ENCODE measurements at places on chromosomes 5 and 9.

DNA sequence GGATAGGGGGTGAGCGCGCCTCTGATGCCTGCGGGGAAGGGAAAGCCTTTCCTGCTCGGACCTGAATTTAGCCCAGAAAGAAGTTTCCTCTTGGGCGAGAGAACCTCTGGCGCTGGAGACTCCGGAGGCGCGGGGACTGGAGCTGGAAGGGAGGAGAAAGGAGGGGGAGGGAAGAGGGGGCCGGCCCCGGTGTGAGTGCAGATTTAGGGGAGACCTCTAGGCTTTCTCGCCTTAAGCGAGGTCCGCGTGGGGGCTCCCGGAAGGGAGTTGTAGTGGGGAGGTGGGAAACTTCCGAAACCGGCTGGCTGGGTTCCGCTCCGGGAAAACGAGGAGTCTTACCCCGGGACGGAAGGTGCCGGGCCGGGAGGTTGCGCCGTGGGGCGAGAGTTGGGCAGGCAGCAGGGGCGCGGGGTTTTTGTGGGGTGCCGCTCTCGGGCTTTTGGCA lies 1.3 kb downstream of the PCSK5 start:
- DNase-seq, result no peak

DNA sequence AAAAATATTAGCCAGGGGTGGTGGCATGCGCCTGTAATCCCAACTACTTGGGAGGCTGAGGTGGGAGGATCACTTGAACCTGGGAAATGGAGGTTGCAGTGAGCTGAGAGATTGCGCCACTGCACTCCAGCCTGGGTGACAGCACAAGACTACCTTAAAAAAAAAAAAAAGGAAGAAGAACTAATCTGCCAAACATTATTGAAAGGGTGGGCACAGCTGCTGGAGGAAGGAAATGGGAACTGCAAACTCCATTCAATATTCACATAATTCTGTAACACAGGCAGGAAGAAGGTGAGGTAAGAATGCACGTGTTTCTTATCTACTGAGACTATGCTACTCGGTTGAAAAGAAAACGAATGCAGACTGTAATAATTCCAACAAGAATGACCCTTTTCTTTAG lies 121.1 kb upstream of the GNA14 start:
- no peak for DNase-seq

DNA sequence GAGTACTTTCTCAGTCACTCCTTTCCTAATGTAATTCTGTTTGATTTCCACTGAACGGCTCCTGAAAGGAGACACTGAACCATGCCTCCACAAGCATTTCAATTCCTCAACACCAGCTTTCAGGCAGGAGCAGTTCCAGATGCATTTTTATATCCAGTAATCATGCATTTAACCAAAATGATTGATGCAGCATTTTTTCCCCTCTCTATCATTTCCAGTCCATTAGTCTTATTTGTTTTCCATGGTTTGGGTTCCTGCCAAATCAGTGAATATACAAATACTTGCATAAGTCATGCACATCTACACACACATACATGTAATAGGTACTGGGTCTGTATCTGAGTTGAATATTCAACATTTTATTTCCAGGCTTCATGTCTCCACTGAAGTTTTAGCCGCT lies 122.7 kb downstream of the GRIA1 start:
- DNase-seq, result no peak

DNA sequence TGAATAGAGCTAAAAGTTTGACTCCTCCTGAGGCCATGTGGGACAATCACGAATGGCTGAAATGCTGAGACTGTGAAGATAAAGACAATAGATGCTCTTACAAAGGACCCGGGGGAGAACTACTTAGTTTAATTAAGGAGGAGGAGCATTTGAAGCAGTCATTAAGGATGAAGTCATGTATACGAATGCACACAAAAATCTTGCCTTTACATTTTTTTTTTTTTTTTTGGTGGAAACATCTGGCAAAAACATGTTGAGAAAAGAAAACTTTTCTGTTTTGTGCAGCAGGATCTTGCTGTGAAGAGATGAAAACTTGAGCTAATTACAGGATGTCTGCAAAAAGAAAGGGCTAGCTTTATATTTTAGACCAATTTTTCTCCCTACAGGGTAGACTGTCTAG lies 42.3 kb upstream of the NR3C1 start:
- DNase-seq, result no peak

DNA sequence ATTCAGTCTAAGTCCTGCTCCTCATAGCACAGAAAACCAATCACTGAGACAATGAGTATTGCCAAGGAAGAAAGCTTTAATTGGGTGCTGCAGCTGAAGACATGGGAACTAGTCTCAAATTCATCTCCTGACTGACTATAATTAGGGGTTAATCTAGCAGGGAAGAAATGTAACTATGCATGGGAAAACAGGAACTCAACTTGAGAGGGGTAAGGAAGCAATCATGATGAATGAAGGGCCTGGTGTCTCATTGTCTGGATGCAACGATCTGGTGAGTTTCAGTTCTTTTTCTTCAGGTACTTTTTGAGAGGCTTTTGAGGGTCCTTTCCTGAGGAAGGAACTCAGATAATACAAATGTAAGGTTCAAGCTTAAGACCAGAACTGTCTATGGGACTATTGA lies 24.0 kb upstream of the OCLN start:
- DNase-seq, result no peak

DNA sequence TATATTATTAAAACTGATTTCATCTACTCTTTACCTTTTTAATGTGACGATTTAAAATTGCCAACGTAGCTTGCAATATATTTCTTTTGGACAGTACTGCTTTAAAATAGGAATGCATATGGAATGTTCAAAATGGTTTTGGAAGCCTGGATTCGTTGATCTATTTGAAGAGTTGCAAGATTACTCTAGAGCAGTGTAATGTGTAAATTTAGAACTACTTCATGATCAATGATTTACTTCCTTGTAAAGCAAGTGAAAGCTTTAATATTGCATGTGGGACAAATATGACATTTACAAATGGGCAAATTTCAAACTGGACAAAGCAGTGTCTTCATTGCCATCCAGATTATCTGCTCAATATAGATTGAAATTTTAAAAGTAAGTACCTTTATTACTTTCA lies 38.3 kb downstream of the PARP8 start:
- no peak for DNase-seq

GRCh38 chr5:137245438-137245837 lies 253.7 kb downstream of the SPOCK1 start:
- DNase-seq, result no peak

GRCh38 chr9:110330484-110331105 lies 7.1 kb downstream of the TXNDC8 start:
- no peak for DNase-seq

GRCh38 chr9:84121991-84122523 lies 141.5 kb downstream of the RMI1 start:
- no peak for DNase-seq

- no peak for DNase-seq
These were observed 136.3 kb downstream of the HTR1A start for GRCh38 chr5:63825984-63826383.

GRCh38 chr9:125844611-125845010 lies 97.4 kb downstream of the PBX3 start:
- DNase-seq, result no peak

DNA sequence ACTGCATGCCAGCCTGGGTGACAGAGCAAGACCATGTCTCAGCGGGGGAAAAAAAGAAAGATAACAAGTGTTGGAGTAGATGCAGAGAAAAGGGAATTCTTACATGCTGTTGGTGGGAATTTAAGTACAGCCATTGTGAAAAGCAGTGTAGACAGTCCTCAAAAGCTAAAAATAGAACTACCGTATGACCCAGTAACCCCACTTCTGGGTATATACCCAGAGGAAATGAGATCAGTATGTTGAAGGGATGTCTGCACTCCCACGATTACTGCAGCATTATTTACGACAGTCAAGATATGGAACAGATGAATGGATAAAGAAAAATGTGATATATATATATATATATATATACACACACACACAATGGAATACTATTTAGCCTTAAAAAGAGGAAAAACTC lies 225.3 kb upstream of the SLC24A2 start:
- DNase-seq, result no peak

GRCh38 chr5:145220481-145220880 lies 614.7 kb downstream of the PRELID2 start:
- no peak for DNase-seq

DNA sequence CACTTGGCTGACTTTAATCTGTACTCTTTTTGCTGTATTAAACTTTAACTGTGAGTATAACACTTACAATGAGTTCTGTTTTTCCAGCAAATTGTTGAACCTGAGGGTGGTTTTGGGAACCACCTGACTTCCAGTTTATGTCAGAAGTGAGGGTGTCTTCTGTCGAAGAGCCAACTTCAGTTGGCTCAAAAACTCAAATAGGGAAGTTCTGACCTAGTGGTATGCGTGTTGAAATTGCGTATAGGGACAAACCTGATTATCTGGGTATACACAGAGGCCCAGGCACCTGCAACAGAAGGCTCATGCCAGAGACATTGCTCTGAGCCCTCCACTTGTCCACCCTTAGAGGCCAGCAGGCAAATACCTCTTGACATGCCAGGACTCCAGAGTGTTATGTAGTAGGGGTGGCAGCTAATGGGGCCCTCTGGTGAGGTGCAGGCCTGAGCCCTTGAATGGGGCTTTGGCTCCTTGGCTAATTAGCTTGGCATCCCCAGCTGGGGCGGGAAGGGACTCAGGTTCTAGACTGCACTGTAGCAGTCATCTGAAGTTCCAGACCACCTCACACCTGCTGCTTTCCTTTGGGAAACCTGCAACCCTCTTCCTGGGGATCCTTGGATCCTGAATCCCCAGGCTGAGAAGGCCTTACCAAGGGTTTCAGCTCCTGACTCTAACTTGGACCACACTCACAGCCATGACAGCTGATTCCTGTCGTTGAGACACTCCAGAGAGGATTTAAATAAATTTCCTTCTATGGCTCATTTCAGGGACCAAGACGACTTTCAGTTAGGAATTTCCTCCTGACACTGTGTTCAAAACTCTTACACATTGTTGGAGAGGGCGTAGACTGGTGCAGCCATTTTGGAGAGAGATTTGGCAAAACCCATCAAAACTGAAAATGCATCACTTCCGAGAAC lies 189.6 kb downstream of the HSPA4 start:
- no peak for DNase-seq

GRCh38 chr5:107542428-107542827 lies 128.3 kb downstream of the EFNA5 start:
- no peak for DNase-seq

DNA sequence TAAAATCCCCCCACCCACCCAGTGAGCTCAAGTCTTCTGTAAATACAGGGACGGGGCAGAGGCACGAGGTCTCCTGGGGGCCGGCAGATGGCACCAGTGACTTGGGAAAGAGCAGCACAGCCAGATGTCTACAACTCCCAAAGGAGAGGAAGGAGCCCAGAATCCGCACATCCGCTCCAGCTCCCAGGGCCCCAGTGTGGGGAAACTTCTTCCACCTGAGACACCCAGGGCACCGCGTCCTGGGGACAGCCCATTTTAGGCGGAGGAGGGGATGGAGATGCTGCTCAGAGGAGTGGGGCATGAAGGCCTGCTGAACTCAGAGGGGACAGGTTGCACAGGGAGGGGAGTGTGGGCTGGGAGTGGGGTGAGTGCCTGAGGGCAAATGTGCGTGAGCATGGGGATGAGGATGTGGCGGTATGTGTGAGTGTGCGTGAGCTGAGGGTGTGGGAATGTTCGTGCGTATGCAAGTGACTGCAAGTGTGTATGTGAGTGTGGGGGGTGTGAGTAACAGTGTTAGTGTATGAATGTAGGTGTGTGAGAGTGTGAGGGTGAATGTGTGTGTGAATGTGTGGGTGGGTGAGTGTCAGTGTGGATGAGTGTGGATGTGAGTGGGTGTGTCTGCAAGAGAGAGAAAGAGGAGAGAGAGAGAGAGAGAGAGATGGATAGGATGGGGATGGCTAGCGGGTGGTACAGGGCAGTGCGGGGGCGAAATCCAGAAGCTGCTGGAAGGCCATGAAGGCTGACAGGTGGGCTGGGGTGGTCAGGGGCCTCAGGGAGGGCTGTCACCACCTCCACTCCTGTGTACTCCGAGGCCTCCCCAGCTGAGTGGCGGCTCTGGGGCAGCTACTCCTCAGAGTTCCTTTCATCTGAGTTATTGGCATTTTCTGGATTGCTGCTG lies 63.5 kb downstream of the DUSP1 start:
- no peak for DNase-seq

DNA sequence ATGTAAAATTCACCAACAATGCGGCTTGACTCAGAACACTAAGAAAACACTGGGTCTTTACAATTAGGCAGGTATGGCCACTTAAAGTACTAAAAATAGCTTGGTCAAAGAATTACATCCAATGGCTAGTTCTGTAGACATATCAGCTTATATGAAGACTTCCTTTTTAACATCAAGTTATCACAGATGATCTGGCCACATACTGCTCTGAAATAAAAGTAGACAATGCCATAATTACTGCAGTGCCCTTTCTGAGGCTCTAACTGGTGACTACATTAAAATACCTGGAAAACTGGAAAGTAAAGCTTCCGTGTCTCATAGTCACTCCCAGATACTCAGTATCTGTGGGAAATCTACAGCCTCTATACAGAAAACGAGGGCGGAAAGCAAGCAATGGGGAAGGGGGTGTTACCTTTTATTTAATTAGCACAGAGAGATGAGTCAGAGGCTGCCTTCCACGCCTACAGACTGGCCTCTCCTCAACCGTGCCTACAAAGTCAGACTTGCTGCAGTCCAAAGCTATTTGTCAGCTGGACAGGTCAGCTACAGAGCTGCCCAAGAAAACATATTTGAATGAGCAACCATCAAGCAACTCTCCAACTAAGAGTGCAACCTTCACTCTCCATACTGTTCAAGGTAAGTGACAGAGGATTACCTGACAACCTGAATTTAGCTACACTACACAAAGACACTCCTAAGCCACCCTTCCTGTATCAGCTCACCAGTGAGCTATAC lies 8.7 kb downstream of the SERINC5 start:
- peak; percentile 55 for DNase-seq

DNA sequence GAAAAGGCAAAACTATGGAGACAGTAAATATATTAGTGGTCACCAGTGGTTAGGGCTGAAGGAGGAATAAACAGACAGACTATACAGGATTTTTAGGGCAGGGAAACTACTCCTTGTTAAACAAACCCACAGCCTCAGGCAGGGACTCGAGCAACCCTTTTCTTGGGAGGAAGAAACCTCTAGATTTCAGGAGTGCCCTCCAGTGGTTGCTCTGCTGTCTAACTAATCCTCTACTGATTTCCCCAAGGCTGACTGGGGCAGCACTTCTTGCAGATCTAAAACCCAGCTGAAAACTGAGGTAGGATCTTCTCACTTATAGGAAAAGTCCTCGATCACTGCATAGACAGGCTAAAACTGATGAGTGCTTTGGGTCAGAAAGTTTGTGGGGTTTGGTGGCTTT lies 176.8 kb downstream of the ISOC1 start:
- DNase-seq, result no peak
